ENCODE measurements at places on chromosomes 6 and 20. TPM values are rescaled to one million over a fixed set of nuclear protein-coding genes. Genes with fewer than 3 reads are reported as not detected.

- no peak for DNase-seq
Measured at GRCh38 chr6:161360520-161360919, 86.7 kb upstream of the AGPAT4 start.

DNA sequence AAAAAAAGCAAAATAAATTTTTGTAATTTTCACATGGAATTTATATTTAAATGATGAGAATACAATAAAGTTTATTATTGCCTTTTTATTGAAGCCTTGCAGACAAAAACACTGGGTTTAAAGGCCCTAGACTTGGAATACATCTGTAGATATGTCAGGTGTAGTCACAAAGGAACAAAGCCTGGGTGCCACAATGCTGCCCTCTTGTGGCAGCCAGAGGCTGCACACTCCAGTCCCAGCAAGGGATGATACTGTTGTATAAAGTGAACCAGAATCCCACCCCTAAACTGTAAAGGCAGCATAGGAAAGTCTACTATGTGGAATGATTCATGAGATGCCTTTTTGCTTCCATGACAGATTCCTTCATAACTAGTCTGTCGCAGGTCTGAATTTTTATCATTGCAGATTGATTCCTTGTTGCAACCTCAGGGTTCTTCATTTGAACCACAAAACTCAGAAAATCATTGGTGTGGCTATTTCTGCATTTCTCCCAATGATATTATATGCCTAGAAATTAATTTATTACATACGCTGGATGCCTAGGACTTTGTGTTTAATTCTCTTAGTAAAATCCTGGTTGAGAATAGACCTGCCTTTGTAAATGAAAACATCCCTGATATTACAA, 37.0 kb downstream of the MAK start:
- DNase-seq = no peak

GRCh38 chr6:119902681-119903080, 553.1 kb upstream of the MAN1A1 start:
- DNase-seq = no peak

DNA sequence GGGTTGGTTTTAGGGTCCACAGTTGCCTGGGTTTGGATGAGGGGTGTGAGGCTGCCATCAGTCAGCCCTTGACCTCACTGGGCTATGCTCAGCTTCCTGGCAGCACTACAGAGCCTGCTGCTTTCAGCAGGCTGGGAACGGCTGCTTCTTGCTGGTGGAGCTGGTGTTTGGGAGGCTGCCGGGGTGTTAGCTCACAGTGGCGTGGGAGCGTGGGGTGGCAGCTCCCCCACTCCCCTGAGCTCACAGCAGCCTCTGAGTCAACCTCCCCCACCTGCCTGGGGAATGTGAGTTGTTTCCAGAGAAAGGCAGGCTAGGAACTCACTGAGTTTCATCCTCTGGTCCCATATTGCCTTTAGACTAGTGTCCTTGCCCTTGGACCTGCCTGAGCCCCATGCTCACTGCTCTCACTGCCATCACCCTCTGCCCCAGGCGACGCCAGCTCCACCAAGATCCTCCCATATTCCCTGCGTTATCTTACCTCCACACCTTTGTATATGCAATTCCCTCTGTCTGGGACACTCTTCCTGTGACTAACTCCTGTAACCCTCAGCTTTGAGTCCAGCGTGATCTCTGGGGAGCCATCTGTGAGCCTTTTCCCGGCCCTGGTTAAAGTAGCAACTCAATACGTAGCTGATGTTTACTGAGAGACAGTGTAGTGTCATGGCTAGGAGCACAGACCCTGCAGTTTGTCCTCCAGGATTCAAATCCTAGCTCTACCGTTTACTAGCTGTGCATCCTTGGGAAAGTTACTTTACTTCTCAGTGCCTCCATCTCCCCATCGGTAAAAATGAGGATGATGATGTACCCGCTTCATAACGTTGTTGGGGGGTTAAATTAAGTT, 34.8 kb downstream of the PPP1R16B start:
- DNase-seq = no peak

DNA sequence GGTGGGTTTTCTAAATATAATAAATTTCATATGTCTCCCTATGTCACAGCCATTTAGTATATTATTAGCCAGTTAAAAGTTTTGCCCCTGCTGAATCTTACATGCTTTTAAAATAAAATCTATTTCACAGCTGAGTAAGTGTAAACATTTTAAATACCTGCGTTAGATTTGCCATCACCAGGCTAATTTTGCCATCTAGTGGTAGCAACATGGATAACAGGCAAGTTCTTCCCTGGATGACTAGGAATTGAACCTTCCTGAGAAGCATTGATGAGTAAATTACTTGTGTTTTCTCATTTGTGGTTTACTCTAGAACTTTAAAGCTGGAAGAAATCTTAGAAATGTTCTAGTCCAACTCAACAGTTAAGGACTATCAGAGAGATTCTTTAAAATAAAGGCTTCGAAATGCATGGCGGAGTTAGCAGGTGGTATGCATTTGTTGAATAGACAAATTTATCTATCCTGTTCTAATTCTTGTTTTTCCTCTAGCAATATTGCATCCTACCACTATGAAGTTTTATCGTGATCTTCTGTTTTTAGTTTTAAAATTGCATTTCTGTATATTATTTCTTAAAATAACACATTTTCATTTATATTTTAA, 2.6 kb downstream of the PRSS35 start:
- no peak for DNase-seq

DNA sequence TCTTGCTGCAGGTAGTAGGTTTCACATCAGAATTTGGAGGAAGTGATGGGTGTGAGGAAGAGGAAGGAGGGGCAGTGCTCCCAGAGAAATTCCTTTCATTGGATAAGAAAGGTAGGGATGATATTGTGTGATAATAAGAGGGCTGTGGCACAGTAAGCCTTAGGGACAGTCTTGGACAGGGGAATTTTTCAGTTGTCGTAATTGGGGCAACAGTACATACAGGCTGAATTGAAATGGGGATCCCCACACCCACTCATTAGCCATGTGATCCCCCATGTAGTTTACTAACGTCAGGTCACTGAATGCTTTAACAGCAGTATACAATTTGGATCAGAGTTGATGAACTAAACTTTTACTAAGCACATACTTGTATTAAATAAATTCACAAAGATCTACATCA, 79.4 kb downstream of the FOXO3 start:
- DNase-seq = no peak

- DNase-seq = no peak
Measured at GRCh38 chr6:168017629-168018028, 20.2 kb downstream of the KIF25 start.

- DNase-seq = no peak
Measured at GRCh38 chr20:760751-761417, 7.4 kb downstream of the SLC52A3 start.

GRCh38 chr6:61168878-61169277, 1117.1 kb downstream of the KHDRBS2 start:
- DNase-seq = peak; percentile 26

DNA sequence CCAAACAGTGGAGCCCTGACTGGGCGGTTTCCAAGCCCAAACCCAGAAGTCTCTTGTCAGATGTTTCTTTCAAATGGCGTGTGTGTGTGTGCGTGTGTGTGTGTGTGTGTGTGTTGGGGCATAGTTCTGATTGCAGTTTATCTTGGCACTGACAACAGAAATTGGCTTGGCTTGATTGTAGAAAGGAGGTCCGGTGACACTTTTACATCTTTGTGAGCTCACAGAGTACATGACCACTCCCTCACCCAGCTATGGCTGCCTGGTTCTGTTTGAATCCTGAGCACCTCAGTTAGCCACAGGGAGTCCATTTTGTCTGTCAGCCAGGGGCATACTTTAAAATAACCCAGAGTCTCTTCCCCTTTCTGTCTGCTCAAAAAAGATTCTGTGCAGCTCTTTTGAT, 276.3 kb downstream of the CD83 start:
- no peak for DNase-seq

GRCh38 chr6:128659276-128659675, 138.9 kb upstream of the PTPRK start:
- DNase-seq = no peak

DNA sequence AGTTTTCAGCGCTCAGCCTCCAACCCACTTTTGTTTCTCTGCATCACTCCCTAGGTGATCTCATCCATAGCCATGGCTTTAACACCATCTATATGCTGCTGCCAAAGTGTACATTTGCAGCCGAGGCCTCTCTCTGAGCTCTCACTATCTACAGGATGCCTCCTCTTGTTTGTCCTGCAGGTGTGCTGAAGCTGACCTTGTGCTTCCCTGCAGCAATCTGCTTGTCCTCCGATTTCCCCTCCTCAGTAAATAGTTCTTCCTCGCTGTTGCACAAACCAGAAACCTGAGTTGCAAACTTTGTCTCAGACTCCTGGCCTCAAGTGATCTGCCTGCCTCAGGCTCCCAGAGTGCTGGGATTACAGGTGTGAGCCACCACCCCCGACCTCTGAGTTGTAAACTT, 3.7 kb upstream of the TXNDC5 start:
- no peak for DNase-seq

DNA sequence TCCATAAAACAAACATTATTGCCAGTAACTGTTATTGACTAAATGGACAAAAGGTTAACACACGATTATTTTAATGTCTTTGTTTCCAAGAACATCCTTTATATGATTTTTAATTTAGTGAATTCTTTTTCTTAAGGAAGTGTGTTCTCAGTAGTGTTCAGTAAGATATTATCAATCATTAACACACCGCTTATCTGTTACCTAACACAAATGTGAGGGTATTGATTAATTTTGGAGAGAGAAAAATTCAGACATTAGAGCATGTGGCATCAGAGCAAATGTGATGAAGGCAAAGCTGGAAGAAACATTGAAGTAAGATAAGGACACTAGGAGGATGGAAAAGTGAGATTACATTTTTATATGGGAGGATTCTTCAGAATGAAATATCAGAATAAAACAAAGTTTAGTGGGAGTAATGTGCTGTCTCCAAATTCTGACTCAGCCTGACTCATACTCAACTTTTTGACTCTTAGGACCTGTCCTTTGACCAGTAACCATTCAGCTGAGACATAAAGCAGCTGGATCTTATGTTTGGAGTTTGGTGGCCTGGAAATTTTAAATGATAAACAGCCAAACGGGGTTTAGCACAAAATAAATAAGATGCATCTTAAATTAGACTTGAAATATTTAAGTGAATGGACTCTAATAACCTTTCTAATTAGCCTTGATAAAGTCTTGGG, 348.6 kb downstream of the CD109 start:
- no peak for DNase-seq

DNA sequence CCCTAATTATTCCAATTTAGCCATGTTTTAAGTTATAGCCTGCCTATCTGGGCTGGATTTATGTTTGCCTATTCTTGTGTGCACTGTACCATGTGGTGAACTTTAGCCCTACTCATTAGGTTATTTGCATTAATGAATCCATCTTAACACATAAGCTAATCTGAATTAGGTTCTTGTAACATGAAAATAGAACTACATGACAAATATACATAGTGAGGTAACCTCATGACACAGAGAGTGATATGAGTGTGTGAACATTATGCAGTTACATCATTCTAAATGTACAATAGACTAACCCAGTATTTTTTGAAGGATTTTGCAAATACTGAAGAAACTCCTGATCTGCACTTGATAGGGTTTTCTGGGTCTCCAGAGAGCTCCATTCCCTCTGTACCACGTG, 733.7 kb upstream of the CITED2 start:
- no peak for DNase-seq

DNA sequence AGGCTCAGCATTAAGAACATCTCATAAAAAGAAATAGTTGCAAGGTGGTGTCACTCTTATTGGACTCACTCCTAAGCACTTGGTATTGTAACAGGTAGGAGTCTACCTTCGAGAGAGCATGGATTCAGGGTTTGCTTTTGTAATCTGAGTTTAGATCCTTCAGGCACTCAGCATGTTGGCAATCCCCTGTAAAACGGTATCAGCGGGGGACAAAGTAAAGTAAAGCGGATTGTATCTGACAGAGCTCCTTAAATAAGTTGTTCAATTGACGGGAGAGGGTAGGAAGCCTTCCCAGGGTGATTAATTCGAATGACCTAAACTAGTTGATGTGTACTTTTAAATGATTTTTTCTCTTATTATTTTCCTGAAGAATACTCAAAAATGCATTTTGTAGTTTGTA, 869.8 kb upstream of the EPHA7 start:
- no peak for DNase-seq

GRCh38 chr20:57621421-57622200, 1.4 kb upstream of the ZBP1 start:
- peak; percentile 47 for DNase-seq

- DNase-seq = no peak
Measured at GRCh38 chr6:148890652-148891404, 144.0 kb downstream of the UST start.

GRCh38 chr6:7255918-7256317, 57.1 kb downstream of the SSR1 start:
- DNase-seq = no peak

DNA sequence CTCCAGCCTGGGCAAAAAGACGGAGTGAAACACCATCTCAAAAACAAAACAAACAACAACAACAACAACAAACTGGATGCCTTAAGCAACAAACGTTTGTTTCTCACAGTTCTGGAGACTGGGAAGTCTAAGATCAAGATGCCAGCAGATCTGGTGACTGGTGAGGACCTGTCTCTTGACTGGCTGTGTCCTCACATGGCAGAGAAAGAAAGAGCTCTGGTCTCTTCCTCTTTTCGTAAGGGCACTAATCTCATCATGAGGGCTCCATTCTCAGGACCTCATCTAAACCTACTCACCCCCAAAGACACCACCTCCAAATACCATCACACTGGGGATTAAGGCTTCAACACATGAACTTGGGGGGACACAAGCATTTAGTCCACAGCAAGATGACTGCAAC, 13.5 kb upstream of the GFOD1 start:
- no peak for DNase-seq

- DNase-seq = no peak
Measured at GRCh38 chr6:166946125-166946524, 10.2 kb downstream of the RNASET2 start.

GRCh38 chr6:13226071-13226470, 102.3 kb downstream of the TBC1D7 start:
- DNase-seq = no peak

Gene RAD21L1
- not detected for total RNA-seq

Gene GGT7
- 5.7 TPM for total RNA-seq

Gene STMND1
- not detected for total RNA-seq

Gene DNAH8
- total RNA-seq = under 0.01 TPM

Gene DUSP15
- not detected for total RNA-seq

Gene SNRNP48
- total RNA-seq = 12.0 TPM

Measured in foreskin keratinocyte (primary cell).